ENCODE measurements at places on chromosomes 4 and X.

DNA sequence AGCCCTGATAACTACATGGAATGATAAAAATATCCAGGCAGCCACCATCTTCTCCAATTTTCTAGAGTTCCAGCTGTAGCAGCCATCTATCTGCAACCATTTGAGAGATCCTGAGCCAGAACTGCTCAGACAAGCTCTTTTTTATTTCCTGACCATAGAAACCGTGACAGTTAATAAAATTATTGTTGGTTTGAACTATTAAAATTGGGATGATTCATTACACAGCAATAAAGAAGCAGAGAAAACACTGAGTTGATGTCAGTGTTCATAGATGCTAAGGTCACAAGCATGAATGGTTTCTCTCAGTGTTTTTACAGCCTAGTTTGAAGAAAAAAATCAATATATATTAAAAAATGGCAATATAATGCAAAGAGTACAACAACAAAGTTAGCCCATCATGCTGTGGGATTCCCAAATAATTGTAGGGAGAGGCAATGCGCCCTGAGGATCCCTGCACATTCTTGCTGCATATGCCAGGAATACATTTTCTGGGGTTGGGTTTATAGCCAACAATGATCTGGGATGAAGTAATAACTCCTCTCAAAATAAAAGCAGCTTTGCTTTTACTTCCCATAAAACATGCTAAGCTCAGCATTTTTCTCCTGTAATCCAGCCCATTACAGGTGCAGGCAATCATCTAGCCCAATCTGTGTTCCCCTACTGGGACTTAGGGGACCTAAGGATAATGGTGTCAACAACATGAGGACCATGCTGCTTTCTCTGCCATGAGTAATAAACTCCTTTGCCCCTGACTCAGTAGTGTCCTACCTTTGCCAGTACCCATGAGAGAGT, 84.0 kb downstream of the PABPC4L start:
- DNase-seq, result no peak

DNA sequence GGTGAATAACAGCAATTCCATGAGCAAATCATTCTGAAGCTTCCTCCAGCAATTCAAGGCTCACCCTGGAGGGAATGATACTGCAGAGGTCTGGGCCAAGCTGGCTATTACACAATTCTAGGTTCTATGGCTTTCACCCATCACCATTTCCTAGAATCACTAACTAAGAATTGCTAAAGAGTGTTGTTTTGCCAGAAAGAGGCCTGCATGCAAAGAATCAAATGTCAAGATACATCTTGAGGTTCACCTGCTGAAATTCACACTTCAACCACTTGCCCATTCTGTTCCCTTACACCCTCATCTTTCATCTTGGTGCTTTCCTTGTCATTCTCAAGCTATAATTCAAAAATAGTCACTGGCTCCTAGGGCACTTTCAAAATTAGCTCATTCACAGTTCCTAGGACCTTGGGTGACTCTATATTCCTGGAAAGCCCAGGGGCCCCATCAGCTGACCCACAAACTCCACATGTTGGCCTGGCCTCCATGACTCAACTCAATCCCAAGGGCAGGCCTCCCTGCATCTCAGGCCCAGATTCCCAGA, 7.0 kb downstream of the APBB2 start:
- no peak for DNase-seq

- no peak for DNase-seq
Measured at GRCh38 chr4:141120036-141120593, 13.2 kb downstream of the RNF150 start.

DNA sequence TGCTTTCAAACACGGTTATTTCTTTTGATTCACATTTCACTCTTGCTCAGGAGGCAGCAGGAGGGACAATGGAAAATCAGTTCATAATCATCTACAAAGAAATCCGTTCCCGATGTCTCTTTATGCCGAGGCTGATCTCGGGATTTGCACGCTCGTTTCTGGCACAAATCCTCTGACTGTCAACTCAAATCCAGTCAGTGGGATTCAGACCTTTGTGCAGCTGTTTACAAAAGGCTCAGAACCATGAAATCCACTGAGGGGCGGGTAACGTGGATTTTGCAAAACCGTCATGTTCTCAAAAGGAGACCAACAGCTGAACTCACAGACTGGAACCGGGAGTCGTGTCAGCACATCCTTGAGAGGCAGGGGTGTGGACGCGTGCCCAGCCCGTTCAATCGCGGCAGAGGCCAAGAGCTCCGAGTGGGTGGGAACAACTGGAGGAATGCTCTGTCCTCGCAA, 46.4 kb downstream of the ACOX3 start:
- DNase-seq, result no peak

DNA sequence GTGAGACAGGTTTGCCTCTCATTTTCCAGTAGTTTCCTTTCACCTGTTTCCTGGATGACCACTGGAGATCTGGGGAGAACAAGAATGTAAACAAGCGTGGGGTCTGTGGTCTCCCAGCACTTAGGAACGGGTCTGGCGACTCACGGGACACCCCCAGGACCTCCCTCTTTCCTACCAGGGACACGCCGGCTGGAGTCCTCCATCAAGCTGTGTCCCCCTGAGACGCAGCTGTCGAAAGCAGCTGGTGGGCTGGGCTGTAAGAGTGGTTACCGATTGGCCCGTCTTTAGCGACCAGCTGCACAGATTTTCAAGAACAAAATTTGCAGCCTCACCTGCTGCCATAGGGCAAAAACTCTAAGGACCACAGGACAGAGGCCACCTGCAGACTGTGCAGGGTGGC, 11.9 kb downstream of the LRPAP1 start:
- DNase-seq, result no peak

DNA sequence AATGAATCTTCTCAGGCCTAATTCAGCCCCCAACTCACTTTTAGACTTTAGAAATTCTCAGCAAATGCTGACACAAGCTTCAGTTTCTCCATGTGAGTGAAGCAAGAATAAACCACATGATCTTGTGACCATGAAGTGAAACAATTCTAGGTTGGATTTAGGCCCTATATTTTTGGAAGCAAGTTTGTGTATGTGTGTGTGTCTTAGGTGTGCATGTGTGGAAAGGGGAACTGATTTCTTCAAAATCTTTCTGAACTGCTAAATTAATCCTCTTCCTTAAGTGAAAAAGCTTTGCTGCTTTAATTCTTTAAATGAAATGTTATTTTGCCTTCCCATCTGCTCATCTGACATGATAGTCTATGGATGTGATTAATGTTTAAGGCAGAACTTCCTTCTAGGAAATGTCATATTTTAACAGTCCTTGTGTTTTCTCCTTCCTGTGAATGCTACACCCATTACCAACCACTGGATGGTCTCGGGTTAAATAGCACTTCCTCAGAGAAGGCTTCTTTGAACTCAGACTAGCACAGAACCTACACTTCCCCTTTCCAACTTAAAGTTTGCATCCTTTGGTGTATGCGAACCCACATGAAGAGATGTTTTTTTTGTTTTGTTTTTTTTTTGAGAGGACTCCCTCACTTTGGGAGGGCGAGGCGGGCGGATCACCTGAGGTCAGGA, 1.2 kb upstream of the TMEM144 start:
- DNase-seq, result no peak

GRCh38 chr4:145760176-145760575, 80.2 kb downstream of the C4orf51 start:
- DNase-seq, result no peak

DNA sequence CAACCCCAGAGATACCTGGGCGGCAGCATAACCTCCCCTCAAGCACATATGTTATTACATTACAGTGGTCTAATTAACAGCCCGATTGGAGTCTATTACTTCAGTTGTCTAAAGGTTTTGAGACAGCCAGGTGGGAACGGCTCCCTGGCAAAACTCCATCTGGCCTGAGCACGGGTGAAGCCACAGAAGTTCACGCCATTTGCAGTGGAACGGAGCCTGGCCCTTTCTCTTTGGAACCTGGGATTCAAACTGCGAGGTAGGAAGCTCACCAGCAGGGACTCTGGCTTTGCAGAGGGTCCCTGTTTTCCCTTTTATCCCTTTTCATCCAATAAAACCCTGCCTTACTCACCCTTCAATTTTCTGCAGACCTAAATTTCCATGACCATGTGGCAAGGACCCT, 45.9 kb upstream of the NEIL3 start:
- DNase-seq, result no peak

GRCh38 chrX:134625315-134625718, 33.0 kb downstream of the PLAC1 start:
- DNase-seq, result no peak

GRCh38 chr4:139734201-139734874, 68.7 kb downstream of the MGST2 start:
- no peak for DNase-seq

- DNase-seq, result no peak
Measured at GRCh38 chr4:56445699-56446098, 9.6 kb downstream of the PAICS start.

- no peak for DNase-seq
Measured at GRCh38 chr4:73259571-73260090, 1.0 kb upstream of the ANKRD17 start.

DNA sequence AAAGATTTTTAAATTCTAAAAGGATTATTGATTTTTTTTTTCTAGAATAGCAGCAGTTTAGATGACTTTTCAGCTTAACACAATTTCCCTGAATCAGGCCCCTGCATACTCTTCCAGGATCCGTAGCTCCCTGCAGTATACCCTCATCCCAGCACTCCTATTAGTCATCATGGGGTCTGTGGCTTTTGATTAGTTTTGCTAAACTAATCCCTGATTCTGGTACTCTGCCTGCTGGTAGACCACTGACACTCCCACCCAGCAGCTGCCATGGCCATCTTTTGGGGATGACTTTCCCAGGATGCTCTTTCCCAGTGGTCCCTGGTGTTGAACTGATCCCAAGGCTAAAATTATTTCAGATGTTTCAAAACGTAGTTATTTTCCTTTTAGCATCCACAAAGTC, 802.0 kb downstream of the RAPGEF2 start:
- DNase-seq, result no peak

DNA sequence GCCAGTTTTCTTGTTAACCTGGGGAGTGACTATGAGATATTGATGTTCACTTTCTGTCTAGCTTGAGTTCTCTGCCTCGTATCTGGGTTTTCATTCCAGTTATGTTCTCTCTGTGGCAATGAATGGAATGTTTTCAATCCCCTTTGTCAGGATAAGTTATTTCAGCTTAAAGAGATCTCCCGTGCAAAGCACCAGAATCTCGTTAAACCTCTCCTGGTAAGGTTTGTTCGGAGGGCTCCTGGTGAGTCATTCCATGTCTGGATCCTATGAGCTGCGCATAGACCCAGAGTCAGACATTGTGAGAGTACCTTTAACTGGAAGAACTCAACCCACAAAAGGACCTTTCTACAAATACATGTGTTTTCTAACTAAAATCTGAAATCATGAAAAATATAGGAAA, 51.0 kb downstream of the KDR start:
- DNase-seq, result no peak

- DNase-seq, result no peak
Measured at GRCh38 chrX:40883021-40883619, 147.8 kb upstream of the MED14 start.
